ENCODE measurements at places on chromosomes 7 and 10. TPM values are rescaled to one million over a fixed set of nuclear protein-coding genes. Genes with fewer than 3 reads are reported as not detected.

The PLEKHS1 gene
- 1.7 TPM for total RNA-seq

The LEP gene
- total RNA-seq: not detected

The ZNF138 gene
- 2.6 TPM for total RNA-seq

DNA sequence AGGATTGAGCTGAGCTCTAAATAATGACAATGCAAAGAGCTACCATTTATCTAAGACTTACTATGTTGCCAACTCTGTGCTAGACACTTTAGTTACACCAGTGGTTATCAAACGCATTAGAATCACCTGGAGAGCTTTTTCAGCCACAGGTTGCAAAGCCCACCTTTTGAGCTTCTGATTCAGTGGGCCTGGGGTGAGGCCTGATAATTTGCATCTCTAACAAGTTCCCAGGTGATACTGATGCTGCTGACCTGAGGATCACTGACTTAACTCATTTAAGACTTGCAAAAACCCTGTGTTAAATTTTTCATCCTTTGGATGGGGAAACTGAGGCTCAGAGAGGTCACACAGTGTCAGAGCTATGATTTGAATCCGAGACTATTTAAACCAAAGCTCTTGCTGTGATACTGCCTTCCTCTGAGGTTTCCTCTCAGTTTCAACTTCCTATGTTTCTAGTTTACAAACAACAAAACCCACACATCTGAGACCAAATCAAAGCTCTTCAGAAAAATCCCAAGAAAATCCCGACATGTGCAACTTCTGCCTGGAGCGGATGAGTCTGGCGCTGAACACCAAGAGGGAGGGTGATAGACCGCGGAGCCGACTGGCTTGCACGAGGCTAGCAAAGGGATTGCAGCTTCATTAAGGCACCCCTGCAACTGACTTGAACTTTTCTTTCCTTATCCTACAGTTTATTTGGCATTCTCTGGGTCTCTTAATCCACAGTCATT lies 124.9 kb downstream of the CYP26A1 start:
- DNase-seq: peak; percentile 66

DNA sequence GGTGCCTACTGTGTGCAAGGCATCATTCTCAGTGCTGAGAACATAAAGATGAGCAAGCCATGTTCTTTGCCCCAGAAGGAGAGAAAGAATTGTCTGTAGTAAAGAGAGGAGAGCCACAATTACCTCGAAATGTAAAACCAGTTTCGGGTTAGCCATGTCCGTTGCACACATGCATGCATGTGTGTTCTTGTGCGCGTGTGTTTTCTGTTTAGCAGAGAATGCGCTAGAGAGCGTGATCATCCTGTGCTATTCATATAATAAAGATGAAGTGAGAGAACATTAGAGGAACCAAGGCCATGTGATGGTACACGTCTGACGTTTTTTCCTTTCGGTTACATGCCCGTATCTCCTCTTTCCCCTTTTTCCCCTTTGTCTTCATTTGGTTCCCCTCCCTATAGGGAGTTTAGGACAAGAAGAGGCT lies 158.2 kb downstream of the CELF2 start:
- DNase-seq: no peak

DNA sequence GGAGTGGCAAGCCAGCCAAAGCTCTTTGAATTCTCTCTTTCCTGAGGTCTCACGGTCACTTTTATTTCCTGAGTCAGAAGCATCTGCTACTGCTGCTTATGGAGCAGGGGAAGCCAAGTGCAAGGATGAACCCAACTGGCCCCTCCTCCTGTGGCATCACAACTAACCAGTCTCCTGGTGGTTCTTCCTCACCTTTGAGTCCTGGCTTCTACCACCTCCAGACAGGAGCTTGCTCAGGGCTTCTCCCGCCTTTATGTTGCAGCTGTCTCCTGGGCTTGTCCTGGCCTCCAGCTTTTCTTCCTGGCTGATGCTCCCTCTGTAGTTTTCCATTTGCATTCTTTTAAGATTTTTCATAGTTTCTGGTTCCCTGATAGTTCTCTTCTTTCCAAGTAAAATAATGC lies 349.7 kb upstream of the NRP1 start:
- DNase-seq: no peak

DNA sequence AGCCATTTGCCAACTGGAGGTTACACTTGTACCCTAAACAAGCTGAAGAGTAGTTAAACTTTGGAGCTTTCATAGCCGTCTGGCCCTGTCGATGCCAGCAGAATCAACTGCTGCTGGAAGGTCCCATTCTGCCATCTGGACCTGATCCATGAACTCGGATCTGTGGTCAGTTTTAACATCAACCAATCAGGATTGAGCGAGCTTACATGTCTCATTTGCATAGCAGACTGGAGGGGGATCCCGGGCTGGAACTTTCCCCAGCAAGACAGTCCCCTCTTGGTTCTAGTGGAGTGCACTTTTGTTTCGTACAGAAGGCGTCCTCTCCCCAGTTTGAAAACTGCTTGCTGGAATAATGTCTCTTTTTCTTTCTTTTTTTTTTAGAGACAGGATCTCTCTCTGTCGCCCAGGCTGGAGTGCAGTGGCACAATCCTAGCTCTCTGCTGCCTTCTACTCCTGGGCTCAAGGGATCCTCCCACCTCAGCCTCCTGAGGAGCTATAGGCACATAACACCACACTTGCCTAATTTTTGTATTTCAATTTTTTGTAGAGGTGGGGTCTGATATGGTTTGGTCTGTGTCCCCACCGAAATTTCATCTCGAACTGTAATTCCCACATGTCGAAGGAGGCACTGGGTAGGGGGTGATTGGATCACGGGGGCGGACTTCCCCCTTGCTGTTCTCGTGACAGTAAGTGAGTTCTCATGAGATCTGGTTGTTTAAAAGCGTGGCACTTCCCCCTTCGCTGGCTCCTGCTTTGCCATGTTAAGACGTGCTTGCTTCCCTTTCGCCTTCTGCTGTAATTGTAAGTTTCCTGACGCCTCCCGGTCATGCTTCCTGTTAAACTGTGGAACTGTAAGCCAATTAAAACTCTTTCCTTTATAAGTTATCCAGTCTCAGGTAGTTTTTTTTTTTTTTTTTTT lies 42.8 kb upstream of the SEPHS1 start:
- peak; percentile 35 for DNase-seq

DNA sequence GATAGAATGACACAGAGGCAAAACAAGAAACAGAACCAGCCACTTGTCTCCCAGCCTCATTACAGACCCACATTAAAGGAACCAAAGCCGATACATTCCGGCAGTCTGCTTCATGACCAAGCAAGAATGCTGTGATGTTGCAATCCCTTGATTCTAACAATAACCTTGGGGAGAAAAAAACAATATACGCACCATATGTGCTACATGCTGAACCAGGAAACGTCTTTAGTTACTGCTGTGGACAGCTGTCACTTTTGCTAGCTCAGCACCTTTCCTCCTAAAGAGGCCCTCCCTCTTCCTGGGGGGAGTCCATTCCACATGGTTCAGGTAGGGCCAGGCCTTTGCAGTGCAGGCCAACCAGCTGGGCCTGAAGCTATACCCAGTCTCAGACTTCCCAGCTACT lies 79.1 kb downstream of the PRTFDC1 start:
- DNase-seq: peak; percentile 67

DNA sequence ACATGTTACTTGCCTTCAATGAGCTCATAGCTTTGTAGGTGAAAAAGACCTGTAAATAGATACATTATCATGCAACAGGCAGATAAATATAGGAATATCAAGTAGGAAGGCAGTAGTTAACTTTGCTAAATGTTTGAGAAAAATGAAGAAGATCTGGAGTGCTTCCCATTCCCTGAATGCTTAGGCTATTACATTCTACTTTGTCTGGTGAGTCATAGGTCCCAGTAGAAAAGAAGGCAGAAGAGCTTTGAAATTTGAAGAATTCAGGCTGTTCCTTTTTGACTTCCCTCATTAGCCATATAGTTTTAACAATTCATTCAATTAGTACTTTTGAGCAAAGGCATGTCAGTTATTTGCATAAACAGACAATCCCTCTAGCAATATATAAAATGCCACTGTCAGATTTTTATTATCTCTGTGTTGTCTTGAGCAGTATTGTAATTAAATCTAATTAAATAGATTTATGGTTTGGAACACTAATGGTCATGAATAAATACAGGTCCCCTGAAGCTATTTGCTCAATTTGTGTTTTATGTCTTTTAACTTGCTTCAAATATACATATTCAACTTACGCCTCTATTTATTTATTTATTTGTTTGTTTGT lies 875.0 kb downstream of the REEP3 start:
- DNase-seq: no peak

DNA sequence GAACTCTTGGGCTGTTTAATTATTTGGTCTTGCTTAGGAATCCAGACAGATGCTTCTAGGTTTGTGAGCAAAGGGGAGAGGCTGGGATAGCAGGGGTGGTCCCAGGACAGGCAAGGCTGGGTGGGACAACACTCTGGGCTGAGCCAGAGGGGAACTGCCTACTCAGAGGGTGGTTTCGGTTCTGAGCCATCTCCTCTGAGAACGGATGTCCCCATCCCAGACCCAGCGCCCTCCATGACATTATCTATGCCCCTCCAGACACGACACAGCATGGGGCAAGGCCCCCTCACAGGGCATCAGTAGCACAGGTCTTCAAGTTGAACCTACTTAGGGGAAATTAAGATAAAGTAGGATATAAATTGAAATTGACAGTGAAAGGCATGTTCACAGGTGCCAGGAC lies 7.1 kb downstream of the ASB10 start:
- DNase-seq: no peak

The IKZF1 gene
- 13.0 TPM for total RNA-seq

The HMX2 gene
- total RNA-seq: not detected

The CPA4 gene
- not detected for total RNA-seq

GRCh38 chr10:96700374-96701099 lies 19.8 kb downstream of the PIK3AP1 start:
- peak; percentile 25 for DNase-seq

The MYL10 gene
- total RNA-seq: not detected

- DNase-seq: no peak
These were observed 533 bp upstream of the DMTF1 start for GRCh38 chr7:87151729-87152111.

The LSM8 gene
- 29.9 TPM for total RNA-seq

- no peak for DNase-seq
These were observed 361.4 kb upstream of the VSTM2A start for GRCh38 chr7:54180796-54181195.

DNA sequence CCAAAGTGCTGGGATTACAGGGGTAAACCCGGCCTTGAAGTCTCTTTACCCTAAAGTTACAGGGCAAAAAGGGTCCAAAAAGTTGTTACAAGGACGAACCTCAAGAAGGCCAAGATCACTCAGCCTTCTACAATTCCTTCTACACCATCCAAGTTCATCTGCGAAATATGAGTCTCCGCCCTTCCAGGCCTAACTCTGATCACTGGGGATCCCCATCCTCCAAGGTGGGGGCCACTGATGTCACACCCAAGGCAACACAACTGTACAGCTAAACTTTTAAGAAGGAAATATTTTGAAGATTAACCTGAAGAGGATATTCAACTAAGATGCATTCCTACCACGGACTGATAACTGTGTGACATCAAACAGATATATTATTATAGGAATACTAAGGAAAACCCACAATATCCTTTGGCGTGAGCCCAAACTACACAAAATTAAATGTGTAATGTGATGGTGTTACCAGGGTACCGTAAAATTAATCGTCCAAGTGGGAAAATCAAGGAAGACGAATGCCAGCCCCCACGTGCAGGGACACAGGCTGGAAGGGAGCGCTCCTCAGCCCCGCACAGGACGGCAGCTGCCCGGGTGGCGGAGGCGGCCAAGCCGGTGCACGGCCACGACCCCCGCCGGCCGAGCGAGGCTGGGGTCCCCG lies 1.0 kb downstream of the PAXIP1 start:
- peak; percentile 32 for DNase-seq

The TRIM50 gene
- 27.7 TPM for total RNA-seq

GRCh38 chr7:130415006-130415405 lies 25.8 kb downstream of the CEP41 start:
- DNase-seq: no peak

The VAX1 gene
- not detected for total RNA-seq

DNA sequence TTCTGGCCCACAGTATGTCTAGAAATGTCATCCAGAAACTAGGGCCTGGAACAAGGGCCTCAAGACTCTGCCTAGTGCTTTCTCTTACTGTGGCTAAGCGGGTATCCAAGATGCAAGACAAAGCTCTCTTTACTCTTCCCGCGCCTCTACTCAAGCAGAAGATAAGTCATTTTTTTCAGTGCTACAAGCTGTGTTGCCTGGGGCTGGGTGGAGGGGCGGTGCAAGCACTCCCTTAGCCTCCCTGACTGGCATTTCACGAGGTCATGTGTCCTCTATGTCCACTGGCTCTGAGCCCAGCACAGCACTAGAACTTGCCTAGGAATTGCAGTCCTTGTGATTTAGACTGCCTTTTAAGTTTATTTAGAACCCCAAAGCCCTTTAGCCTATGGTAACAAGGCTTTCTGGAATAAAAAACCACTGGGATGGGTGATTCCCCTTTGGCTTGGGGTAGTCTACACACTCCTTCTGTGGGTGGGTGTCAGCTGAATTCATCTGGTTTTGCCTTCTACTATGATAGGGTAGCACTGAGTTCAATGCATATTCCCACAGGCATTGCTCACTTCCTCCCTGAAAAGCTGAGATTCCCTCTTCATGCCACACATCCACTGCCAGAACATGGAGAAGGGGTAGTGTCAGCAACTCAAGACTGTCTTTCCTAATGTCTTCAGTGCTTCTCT lies 371.8 kb upstream of the KCND2 start:
- no peak for DNase-seq

The PVRIG gene
- 1.2 TPM for total RNA-seq

GRCh38 chr10:14262836-14263425 lies 67.8 kb downstream of the FRMD4A start:
- no peak for DNase-seq

DNA sequence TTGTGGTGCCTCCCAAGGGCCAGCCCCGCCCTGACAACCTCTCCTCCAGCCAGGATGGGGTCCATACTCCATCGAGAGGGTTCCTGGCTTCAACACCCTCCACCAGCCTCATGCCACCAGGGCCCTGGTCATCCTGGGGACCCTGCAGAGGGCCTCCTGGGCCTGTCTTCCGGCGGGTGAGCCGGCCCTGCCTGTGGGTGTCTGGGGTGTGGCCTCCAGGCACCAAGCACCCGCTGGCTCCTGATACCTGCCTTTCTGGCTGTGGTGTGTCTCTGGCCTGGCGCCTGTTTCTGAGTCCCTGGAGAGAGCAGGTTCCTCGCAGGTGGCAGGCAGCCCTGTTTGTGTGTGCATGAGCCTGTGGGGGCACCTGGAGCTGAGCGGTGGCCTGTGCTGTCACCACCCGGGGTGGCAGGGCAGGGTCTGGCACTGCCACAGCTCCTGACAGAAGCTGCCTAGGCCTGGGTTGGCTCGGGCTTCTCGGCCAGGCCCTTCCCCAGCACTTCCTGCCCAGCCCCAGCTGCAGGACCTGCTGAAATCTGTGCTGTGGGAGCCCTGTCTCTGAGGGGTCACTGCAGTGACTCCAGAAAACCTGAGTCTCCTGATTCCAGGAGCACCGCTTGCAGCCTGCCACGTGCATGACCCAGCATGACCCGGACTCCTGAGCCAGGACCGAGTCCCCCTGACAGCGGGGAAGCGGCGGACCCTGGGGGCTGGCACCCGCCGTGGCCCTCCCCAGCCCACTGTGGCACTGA lies 18.4 kb downstream of the ADAM8 start:
- peak; percentile 73 for DNase-seq

GRCh38 chr7:28191751-28192150 lies 11.2 kb upstream of the JAZF1 start:
- DNase-seq: no peak

- DNase-seq: peak; percentile 28
These were observed 278.5 kb downstream of the DNAJB6 start for GRCh38 chr7:157615101-157615817.
